Stomach (tissue), 19 donors: ENCODE measurements at places on chromosomes 6 and 20. TPM values are rescaled to one million over a fixed set of nuclear protein-coding genes. Genes with fewer than 3 reads are reported as not detected.
A peak's percentile ranks its signal among the peaks of the same experiment; 100 is the strongest.

Gene GJA1
- polyA plus RNA-seq = 7.6 TPM

Gene ZNF512B
- 7.6 TPM for polyA plus RNA-seq

Gene PDE7B
- polyA plus RNA-seq = 0.70 TPM

GRCh38 chr6:71721642-71722041, 164.7 kb upstream of the RIMS1 start:
- DNase-seq = peak; percentile 11

- DNase-seq = peak; percentile 37
Measured at GRCh38 chr6:89281779-89282246, 33.3 kb downstream of the GABRR2 start.

DNA sequence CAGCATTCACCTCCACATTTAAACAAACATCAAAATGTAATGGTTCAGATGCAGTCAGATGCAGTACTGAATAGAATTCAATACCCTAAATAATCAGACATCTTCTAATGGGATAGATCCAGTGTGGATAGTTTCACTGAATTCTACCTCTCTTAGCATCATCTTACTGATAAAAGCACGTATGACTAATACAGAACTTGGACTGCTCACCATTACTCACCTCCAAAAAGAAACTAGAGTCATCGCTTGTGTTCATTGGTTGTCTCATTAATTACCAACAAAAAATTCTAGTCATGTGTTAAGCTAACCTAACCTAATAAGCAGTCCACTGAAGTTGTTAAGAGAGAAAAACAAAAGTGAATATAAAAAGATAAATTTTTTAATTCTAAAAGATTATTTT, 165.9 kb upstream of the IRAK1BP1 start:
- DNase-seq = no peak

DNA sequence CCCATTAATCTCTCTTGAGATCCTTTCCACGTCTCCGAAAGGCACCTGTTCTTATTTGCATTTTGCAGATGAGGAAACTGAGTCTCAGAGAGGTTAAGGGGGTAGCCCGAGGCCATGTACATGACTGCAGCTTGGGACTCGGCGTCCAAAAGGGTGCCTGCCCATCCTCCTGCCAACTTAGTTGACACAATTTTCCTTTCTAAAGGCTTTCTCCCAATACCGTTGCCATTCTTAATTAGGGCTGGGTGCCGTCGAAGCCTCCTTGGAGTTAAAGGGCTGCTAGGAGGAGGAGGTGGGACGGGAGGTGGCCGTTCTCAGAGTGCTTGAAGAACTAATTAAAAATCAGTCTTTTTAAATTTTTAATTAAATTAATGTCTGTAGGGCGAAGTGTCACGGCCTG, 546 bp upstream of the PSMG4 start:
- DNase-seq = no peak

- DNase-seq = no peak
Measured at GRCh38 chr6:153101461-153101860, 29.6 kb downstream of the RGS17 start.

DNA sequence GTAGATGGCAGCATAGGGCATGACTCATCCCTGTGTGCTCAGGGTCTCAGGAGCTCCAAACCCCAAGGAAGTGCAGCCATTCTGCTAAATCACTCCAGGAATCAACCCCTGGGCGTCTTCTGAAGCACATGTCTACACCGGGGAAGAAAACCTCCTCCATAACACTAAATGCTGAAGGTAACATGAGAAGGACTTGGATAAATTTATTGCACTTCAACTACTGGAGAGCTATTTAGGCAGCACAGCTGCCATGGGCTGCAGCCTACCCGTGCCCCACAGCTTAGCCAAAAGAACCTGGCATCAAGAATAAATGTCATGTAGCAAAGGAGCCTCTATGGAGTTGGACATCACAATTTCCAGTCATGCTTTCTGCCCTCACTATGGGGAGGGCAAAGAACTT, 152.4 kb upstream of the PROKR2 start:
- DNase-seq = no peak
